ENCODE measurements at places on chromosomes 5 and 9.

GRCh38 chr9:116695438-116695837 is 8.3 kb downstream of the TRIM32 start:
- no peak for DNase-seq

DNA sequence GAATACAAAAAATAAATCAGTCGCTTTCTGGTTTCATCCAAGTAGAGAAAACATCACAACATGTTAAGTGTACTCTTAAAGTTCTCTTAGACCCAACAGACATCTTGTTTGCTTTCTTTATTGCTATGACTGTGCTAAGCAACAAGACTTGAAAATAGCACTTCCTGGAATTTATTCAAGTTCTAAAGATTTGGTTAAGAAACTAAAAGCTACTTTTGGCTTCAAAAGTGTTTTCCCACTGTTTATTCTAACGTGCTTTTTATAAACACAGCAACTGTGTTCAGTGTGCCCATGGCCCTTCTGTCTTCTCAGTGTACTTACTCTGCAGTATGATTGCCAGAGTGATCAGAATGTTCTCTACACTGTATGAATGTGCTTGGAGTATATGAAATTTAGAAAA is 109.8 kb downstream of the GIN1 start:
- no peak for DNase-seq

- no peak for DNase-seq
Observed at GRCh38 chr5:10324518-10325370, 17.0 kb upstream of the CMBL start.

DNA sequence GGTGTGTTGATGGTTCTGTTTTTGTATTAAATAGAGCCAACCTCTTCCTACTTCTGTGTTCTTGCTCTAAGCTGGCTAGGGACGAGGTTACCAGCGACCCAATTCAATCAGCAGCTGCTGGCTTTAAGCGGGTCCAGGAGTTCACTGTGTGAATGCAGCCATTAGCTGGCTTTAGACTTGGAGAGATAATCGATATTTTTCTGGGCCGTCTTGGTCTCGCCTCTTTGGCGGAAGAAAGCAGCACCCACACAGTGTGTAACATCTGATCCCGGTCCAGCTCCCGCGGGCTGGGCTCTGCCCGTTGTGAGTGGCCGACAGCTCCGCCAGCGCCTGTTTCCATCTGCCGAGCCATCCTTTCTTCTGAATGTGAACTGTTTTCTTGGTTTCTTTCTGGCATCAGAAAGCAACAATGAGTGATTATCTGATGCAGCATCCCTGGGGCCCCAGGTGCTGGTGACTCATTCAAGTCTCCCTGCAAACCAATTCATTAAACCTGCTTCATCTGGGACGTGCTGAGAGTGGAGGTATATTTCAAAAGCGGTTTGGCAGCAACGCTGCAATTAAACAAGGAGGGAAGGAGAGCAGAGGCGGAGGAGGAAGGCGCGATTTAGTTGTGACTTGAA is 90.8 kb upstream of the IRX4 start:
- no peak for DNase-seq

GRCh38 chr5:74146796-74147195 is 493.7 kb downstream of the ENC1 start:
- no peak for DNase-seq

DNA sequence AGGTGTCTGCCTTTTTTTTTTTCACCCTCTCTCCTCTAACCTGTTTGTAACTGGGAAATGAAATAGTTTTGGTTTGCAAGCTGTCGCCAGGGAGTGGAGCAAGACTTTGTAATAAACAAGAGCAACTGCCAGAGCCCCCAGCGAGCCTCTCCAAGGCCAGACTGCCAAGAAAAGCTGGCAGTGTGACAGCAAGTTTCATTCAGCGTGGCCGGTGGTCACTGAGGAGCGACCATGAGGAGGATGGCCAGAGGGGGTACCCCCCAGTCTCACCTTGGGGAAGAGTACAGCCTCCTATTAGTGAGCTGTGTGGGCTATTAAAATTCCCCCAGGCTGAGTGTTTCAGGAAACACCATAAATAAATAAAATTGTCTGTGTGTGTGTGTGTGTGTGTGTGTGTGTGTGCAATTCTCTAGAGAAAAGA is 49.9 kb downstream of the ZFAND5 start:
- DNase-seq: no peak

GRCh38 chr9:127076860-127077643 is 45.4 kb downstream of the ANGPTL2 start:
- no peak for DNase-seq

DNA sequence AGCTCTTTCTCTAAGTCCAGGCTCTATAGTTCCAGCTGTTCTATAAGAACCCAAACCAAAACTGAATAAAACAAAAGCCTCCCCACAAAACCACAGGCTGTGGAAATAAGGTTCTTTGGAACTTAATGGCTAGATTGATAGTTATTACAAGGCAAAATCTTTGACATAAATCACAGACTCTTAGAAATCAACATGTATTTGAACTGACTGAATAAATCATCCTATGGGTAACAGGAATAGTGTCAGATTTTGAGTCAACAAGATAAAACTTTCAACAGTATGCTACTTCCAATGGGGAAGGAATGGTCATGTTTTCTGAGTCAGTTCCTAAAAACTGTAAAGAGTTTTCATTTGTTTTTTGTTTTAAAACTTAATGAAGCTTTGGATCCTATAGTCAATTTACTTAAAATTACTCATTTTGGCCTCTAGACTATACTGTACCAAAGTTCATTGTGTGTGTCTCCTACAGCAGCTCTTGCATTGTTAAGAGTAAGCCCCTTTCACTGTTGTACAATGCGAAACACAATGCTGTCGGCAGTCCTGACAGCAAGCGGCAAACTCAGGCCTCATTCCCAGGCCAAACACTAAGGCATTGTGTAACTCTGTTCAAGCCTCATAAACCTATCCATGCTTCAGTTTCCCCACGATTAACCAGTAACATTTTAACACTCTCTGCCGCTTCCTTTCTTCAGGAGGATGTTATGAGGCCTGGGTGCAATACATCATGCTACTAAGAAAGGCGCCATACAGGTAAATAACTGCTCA is 134.1 kb downstream of the ARL15 start:
- DNase-seq: no peak

DNA sequence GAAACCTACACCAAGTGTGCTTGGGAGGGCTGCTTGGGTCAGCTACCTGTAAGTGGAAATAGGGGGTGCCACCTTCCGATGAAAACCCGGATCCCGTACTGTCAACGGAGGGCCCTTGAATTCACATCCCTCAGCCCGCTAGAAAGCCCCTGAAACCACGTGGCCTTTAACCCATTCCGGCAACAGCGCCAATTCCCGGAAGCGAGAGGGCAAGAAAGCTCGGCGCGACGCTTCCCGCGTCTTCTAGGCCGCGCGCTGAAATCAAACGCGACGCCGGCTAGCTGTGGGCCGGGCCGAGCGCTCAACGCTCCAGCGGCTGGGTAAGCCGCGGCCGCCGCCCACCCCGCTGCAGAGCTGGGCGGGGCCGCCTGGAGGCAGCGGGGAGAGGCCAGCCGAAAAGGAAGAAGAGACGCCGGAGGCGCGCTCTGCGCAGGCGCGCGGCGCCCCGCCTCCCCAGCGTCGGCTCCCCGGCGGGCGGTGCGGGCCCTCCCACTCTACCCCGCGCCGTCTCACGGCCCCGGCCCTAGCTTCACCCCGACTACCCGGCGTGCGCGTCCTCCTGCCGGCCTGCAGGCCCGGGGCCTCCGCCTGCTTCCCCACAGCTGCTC is at the start of gene KIF2A:
TSS of gene KIF2A (plus strand) at position 492 of the 608 bp plus-strand sequence. CDS start 267 bp downstream, outside the sequence.
- DNase-seq: peak; percentile 90

DNA sequence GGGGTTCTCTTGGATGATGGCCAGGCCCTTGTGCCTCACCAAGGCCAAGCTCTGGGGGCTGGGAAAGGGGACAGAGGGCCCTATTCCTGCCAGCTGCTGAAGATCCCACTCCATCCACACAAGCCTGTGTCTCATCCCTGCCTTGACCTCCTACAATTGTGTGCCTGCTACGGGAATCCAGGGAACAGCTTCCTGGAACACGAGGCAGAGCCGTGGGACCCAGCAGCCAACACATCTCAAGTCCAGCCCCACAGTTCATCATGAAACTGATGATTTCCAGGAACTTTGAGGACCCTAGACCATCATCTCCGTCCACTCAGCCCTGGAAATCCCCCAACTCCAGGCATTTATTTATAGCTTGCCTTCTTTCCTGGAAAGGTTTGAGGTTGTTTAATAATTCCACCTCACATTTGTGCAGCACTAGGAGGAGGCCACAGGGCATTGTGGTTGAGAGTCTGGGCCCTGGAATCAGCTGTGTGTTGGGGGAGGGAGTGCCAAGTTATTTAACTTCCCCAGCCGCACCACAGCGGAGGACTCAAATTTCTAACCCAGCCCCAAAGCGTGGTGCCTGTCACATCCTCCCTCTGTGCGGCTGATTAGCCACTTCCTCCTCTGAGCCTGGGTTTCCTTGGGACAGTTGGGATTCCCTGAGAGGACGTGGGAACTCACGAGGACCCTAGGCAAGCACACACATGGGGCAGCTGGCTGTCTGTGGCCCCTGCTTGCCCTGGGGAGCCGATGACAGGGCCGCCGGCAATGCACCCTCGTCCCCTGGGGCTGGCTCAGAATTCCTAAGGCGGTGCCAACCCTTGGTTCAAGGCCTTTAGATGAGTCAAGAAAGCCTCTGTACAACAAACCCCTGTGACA is 58.2 kb upstream of the GGTA1 start:
- no peak for DNase-seq

- no peak for DNase-seq
Observed at GRCh38 chr9:132562306-132562573, 20.2 kb upstream of the BARHL1 start.

DNA sequence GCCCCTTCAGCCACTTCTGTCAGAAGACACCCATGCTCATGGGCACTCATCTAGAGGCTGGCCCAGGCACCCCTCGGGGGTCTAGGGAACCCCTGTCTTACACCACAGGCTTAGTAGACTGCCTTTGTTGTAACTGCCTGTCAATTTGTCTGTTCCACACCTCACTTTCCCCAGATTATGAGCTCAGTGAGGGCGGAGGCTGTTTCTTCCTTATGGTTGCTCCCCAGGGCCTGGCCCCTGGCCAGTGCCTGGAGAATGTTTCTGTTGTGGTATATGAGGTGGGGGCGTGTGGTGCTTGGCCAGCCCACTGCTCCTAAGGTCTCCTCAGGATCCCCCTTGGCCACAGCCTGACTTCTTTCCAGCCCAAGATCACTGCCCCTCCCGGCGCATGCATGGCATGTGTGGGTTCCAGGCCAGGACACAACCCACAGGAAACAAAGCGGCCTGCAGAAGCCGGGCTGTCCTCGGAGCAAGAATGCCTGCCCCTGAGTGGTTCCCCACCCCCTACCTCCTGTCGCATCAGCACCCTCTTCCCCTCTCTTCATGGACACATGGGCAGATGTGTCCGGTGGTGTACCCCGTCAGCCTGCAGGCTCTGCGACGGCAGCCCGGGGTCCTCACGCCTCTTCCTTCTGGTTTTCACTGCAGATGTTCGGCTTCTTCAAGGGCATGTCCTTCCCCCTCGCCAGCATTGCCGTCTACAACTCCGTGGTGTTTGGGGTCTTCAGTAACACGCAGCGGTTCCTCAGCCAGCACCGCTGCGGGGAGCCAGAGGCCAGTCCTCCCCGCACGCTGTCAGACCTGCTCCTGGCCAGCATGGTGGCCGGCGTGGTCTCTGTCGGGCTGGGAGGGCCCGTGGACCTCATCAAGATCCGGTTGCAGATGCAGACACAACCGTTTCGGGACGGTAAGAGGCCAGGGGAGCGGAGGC is 17.7 kb downstream of the SLC25A48 start:
- no peak for DNase-seq

DNA sequence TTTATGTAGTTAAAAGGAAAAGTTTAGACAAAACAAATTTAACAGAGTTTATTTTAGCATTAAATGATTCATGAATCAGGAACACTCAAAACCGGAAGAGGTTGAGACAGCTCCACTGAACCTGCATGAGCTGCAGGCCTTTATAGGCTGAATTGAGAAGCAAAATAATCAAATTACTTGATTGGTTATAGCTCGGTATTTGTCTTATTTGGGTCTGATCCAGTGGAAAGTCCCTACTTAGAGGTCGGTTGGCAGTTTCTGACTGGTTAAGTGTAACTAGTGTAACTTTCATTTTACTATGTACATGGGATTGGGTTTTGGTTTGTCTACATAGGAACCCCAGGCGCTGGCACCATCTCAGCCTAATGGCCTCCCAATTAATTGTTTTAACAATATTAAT is 74.1 kb upstream of the PIK3R1 start:
- no peak for DNase-seq

- no peak for DNase-seq
Observed at GRCh38 chr5:63081402-63081801, 502.8 kb downstream of the LRRC70 start.

All from H1 (cell line).